ENCODE measurements at places on chromosomes 7 and 10. TPM values are rescaled to one million over a fixed set of nuclear protein-coding genes. Genes with fewer than 3 reads are reported as not detected.

LRRC17 gene
- total RNA-seq = 0.10 TPM

MSRB2 gene
- 1.4 TPM for total RNA-seq

SFMBT2 gene
- 22.8 TPM for total RNA-seq

TRIM56 gene
- 10.4 TPM for total RNA-seq

MYL7 gene
- total RNA-seq = not detected

OLAH gene
- not detected for total RNA-seq
